CD4-positive, alpha-beta T cell treated with Interleukin-10 for 1 hour (primary cell): ENCODE measurements at places on chromosomes 5 and 9.
A peak's percentile ranks its signal among the peaks of the same experiment; 100 is the strongest.

GRCh38 chr5:51691538-51692079 is 308.4 kb downstream of the ISL1 start:
- no peak for DNase-seq

DNA sequence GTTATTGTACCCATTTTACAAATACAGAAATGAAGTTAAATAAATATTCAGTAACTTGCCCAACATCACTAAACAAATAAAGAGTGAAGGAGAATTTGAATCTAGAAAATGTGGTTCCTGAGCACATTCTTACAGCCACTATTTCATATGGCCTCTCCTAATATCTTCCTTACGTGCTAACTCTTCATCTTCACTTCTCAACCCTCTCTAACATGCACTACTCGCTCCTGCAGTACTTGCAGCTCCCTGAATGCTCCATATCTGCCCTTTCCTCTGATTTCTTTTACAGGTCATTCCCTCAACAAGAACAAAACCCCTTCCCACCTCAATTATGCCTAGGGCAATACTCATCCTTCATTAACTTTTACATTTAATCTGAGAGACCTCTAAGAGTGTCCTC is 711.5 kb downstream of the CETN3 start:
- DNase-seq = no peak

DNA sequence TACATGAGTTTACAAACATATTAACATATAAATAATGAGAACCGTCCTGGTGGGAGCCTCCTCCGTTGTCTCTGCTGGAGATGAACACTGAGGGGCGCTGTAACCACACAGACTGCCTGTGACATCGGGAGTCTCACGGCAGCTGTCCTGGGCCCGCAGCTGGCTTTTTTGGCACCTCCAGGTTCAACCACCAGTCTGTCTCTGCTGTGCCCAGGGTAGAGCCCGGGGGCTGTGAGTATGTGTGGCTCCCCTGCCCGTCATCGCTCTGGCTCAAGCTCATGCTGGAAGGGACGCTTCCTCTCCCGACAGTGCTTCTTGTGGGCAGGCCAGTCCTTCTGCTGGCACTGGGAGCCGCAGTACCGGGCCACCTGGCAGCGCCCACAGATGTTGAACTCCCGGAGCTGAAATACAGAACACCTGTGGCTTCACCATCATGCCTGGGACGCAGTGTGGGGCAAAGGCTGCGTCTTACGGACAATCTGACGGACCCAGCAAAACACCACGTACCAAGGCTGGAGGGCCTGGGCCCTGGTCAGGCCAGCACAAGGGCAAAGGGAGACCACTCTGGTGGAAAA is 3.6 kb upstream of the DPH7 start:
- DNase-seq = peak; percentile 23

DNA sequence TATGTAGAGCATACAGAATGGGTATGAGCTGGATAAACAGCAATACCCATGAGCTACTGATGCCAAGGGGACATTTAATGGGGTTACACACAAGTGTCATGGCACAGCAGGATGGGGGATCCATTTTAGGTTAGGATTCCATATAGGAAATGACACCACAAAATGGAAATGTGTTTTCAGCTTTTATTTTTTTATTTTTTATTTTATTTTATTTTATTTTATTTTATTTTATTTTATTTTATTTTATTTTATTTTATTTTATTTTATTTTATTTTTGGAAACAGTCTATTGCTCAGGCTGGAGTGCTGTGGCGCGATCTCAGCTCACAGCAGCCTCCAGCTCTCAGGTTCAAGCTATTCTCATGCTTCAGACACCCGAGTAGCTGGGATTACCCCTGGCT is 11.6 kb downstream of the ZNF474 start:
- no peak for DNase-seq

GRCh38 chr5:1387059-1387755 is 42.3 kb upstream of the CLPTM1L start:
- DNase-seq = no peak

GRCh38 chr9:34524349-34524748 is 1.6 kb upstream of the ENHO start:
- DNase-seq = no peak

GRCh38 chr5:8961219-8961618 is 584.7 kb downstream of the SEMA5A start:
- DNase-seq = no peak

DNA sequence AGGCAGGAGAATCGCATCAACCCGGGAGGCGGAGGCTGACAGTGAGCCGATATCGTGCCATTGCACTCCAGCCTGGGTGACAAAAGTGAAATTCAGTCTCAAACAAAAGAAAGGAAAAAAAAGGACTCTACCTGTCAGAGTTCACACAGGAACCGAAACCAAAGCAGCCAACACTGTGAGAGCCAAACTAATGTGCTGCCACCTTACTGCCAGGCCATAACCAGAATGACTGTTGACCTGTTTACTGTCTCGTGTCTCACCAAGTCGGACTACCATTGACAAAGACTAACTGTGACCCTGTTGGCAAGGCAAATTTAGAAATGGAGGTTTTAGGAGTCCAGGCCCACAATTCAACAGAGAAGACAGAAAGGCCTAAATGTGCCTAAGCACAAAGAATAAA is 112.4 kb downstream of the ANXA2R start:
- DNase-seq = no peak

DNA sequence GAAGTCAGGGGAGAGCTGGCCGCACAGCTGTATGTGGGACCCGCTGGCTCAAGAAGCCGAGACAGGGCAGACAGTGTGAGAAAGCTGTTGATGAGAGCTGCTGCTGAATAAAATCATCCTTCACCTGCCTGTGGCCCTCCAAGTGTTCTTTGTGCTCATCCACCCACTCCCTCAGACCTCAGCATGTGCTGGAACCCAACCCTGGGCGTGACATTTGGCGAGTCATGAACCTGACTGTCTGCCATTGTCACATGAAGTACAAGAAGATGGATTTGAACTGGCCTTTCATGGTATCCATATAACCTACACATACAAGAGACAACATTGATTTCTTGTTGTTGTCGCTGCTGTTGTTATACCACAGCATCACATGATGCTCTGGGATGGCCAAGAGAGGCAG is 139.7 kb upstream of the PLCXD3 start:
- no peak for DNase-seq

GRCh38 chr5:51651476-51651875 is 268.2 kb downstream of the ISL1 start:
- DNase-seq = no peak

DNA sequence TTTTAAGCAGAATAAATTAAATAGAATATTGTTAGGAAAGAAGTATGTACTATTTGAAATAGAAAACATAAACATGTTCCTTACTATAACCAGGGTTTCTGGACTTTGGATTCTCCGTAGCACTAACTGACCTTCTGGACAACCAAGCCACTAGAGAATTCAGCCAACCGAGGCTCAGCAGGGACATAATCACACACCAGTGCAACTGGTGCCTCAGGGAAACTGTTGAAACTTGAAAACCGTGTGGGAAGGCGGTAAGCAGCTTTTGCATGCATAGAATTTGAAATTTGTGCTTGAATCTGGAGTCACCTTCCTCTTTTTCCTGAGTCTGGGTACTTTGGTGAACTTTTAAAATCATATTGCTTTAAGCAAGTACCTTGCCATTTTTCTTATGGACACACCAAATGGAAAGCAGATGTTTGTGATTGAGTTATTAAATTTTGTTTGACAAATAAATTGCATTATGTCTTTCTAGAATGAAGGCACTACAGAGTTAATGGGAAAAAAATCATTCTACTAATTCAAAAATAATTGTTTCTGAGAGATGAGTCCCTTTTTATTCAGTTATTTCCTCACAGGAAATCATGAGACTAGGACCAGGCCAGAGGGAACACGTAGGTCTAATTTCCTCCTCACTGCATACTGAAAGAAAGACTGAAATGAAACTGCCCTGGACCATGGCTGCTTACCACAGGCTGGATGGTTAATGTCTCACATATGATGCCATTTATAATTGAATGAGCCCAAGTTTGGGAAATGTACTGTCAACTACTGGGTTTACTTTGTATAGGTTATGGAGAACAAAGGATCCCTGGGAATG is 20.6 kb upstream of the SCAMP1 start:
- no peak for DNase-seq

DNA sequence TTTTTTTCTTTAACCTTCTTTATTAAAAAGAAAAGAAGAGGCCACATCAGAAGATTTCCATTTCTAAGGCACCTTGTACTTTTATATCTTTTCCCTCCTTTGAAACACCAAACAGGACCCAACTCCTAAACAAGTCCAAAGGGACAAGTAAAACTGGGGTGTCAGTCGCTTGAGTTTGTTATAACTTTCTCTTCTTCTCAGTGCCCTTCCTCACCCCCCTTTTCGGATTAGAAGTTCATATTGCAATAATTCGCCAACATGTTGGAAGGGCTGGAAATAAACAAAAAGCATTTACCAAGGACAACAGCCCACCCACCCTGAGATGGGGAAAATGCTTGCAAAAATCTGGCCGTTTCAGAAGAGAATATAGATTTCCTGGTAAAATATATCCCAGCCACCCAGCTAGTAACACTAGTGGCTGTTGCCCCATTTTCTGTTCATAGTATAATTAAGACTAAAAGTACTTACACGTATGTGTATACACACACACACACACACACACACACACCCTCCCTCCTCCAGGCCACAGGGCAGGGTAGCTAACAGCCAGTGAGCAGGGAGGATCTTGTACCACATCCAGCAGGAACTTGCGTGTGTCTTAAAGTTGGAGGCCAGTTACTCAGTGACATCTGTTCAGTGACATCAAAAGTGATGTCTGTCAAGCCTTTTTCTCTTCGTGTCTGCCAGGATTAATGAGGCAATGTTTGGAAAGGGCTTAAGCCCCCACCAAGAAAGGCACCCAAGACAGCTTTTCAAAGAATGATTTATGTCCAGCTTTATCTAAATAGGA is 149.1 kb upstream of the KLF4 start:
- DNase-seq = peak; percentile 19

GRCh38 chr9:120710110-120710981 is 3.9 kb downstream of the MEGF9 start:
- peak; percentile 73 for DNase-seq

DNA sequence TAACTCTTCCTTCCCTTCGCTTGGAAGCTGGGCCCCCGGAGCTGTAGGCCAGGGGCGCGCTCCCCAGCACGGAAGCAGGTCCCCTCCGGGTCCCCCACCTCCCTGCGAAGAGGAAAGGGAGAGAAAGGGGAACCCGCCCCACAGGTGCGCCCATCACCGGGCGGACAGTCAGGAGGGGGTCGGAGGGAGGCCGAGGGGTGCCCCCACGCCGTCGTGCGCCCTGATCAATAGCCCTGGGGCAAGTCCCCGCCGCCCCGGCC is 793 bp downstream of the AGPAT2 start:
- DNase-seq = no peak

DNA sequence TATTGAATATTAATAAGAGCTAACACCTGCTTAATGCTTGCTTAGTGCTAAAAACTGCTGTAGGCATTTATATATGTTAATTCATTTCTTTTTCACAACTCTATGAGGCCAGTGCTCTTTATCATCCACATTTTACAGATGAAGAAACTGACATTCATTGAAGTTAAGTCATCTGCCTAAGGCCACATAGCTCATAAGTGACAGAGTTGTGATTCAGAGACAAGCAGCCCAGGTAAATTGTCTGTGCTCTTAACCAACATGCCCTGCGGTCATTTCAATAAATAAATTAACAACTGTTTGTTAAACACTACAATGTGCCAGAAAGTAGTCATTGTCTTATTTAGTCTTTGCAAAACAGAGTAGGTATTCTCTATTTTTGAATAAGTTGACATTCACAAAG is 1354.4 kb upstream of the C9orf72 start:
- DNase-seq = no peak

DNA sequence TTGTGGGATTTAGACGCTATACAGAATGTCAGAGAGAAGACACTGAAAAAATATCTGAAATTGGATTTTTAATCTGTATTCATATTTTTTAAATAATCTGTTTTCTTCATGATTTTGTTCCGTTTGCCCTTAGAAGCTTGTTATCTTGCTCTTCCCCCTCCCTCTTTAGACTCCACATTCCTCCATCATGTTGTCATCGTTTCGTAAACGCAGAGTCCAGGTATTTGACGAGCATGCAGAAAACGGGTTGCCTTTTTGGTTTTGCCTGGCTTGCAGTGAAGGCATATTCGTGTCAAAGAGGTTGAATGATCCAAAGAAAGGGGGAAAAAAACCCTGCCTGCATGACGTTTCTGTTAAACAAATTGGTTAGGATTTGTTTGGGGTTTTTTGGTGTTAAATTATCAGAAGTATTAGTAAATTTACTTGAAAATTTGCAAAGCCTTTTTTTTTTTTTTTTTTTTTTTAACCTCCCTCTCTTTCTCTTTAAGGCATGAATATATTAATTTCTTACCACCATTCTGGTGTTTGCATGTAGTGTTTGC is 2.9 kb downstream of the SPTAN1 start:
- DNase-seq = no peak

- DNase-seq = no peak
Measured at GRCh38 chr5:96062836-96063235, 101.2 kb upstream of the ELL2 start.

- DNase-seq = no peak
Measured at GRCh38 chr9:84898188-84898587, 228.7 kb downstream of the NTRK2 start.

GRCh38 chr5:122943050-122943698 is 93.4 kb downstream of the PPIC start:
- DNase-seq = no peak

DNA sequence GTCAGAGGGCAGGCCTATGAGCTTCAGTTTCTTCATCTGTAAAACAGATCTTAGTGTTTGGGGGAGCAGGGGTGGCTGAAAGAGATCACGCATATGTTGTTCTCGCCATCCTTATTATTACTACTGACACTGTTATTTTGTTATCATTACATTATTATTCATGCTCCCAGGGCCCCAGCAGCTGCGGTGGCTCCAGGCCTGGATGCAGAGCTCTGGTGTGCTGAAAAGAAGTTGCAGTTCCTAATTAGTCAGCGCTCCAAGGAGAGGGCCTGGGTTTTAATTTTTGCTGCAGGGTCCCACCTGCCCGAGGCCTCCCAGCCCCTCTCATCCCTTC is 19.5 kb downstream of the CXXC5 start:
- no peak for DNase-seq

DNA sequence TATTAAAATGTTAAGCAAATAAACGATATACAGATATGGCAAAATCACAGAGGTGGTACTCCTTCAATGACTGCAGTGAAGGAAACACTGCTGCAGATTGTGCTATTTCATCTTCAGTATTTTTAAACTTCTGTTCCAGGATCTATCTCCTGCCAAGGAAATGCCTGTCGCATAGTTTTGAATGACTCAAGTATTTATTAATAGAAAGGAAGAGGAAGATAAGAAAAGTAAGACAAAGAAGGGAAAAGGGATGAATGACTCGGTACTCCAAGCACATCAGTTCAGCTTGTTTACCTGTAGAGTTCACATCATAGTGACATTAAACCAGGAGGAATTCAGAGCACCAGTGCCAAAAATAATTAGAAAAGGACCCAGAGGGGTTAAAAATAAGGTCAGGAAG is 5.1 kb upstream of the GPX8 start:
- no peak for DNase-seq

- DNase-seq = no peak
Measured at GRCh38 chr5:171498166-171498565, 78.7 kb downstream of the FGF18 start.

GRCh38 chr5:134450374-134450773 is 38.7 kb upstream of the CDKN2AIPNL start:
- no peak for DNase-seq
